ENCODE measurements at places on chromosomes 4 and X. TPM values are rescaled to one million over a fixed set of nuclear protein-coding genes. Genes with fewer than 3 reads are reported as not detected.

TRIML2 gene
- not detected for total RNA-seq

NAT8L gene
- 5.1 TPM for total RNA-seq

IL13RA2 gene
- total RNA-seq: not detected

GYPB gene
- total RNA-seq: not detected

SYNPO2 gene
- total RNA-seq: 0.93 TPM

NLGN3 gene
- 3.1 TPM for total RNA-seq

CT45A10 gene
- not detected for total RNA-seq

CFAP47 gene
- total RNA-seq: not detected

PAGE1 gene
- total RNA-seq: not detected

Data from T-helper 1 cell treated with Interleukin-12 subunit alpha and Interleukin-12 subunit beta and Interleukin-4 antibody, amounts not matched to agents 30 ng/mL and 1 ng/mL, for 36 hours (primary cell).